Amniotic stem cell (primary cell): ENCODE measurements at places on chromosomes 11 and 22.

DNA sequence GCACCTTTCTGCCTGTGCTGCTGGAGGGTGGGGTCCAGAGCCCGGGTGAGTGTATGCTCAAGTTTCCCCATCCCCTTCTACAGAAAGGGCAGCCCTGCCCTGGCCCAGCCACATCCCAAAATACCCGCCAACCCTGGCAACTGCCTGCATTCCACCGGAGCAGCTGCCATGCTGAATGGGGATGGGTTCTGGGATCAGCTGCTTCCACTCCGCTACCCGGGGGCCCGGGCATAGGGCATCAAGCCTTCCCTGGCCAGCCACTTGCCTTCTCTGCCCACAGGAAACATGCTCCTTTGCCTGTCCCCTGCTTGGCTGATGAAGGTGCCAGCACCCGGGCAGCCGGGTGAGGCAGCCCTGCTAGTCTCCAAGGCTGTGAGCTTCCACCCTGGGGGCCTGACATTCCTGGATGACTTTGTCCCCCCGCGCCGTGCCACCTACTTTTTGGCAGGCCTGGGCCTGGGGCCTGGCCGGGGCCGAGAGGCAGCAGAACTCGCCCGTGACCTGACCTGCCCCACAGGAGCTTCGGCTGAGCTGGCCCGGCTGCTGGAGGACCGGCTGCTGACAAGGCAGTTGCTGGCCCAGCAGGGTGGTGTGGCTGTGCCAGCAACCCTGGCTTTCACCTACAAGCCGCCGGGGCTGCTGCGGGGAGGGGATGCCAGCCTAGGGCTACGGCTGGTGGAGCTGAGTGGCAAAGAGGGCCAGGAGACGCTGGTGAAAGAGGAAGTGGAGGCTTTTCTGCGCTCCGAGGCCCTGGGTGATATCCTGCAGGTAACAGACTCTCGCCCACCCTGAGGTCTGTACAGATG, 3.2 kb downstream of the CARNS1 start:
- no peak for DNase-seq

DNA sequence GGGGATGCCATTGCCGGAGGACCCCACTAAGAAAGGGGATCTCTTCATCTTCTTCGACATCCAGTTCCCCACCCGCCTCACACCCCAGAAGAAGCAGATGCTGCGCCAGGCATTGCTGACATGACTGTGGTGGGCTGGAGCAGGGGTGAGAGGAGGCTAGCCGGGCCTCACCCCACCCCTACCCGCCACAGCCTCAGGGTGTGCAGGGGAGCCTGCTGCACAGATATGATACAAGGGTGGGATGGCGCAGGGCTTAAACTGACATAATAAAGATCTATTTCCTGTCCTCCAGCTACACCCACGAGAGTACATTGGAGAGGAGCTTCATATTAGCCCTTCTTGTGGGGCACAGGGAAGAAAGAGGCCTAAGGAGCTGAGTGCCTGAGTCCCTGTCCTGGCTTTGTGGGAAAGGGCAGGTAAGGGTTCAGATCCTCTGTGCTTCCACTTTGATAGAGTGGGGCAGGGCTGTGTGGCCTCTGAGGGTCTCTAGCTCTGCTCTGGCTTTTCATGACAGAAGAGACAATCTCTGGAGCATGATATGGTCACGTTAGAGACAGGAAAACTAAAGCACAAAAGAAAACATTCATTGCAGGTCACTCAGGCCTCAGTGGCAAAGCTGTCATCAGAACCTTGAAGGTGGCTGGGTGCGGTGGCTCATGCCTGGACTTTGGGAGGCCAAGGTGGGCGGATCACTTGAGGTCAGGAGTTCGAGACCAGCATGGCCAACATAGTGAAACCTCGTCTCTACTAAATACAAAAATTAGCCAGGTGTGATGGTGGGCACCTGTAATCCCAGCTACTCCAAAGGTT, 12.4 kb downstream of the UCP2 start:
- no peak for DNase-seq

DNA sequence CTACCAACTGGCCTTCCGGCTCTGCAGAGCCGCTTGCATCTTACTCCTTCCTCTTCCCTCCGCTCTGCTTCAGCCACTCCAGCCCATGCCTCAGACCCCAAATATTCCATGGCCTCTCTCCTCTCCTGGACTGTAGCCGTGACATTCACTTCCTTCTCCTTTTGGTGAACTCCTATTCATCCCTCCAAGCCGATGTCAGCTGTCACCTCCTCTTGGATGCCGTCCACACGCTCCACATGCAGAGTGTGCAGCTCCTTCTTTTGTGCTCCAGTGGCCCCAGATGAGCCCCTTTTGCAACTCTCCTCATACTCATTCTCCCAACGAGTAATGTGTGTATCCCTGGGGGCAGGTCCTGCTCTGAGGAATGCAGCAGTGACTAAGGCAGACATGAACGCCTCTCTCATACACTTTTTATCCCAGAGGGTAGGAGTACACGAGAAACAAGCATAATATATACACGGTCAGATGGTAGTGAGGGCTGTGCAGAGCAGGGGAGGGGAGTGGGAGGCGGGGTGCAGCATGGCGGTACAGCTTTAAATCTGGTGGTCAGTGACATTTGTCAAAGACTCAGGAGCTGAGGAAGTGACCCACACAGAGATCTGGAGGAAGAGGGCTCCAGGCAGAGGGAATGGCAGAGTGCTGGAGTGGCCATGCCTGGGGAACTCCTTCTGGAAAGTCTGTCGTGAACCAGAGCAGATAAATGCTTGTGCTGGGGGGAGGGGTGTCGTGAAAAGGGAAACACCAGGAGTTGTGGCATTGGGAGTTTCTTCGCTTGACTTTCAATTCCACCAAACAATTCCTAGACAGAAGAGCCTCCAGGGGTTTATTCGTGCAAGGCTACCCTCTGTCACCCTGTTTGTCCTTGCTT, 83.8 kb upstream of the ATXN10 start:
- DNase-seq: no peak

- DNase-seq: no peak
Observed at GRCh38 chr11:120512739-120513435, 1.3 kb downstream of the GRIK4 start.

DNA sequence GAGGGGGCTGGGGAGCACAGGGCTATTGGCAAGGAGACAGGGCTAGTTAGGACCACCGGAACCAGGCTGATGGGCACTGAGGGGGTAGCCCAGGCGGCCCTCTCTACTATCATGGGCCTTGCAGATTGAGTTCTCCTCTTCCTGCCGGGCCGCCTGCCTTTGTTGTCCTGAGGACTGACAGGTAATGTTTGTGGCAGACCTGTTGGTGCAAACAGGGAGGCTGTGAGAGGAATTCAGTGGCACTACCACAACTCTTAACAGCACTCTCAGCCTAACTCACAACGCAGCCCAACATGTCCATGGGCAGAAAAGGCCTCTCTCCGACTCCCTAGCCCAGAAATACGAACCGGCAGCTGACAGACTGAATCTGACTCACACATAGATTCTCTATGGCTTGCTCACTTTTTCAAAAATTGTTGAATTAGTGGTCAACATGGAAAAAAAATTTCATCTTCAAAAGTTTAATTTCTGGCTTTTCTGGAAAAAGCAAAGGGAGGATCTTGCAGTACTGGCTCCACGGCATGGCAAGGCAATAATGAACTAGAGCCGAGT, 11.4 kb downstream of the KCNJ5 start:
- peak; percentile 57 for DNase-seq

DNA sequence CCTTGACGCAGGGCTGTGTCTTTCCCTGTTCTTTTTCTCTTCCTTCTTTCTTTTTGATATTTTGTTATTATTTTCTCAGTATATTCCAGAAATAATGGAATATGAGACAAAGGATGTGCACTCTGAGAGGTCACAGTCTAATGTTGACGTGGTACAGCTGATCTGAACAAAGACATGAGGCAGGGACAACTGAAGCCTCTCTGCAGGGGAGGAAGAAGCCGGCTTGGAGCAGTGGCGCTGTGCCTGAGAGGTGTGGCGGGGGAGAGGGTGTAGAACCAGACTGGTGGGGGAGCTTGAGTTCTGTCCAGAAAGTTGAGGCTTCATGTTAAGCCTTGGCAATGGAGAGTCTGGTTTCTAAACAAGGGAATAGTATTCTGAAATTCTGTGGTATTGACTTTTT, 34.7 kb downstream of the ADAMTS15 start:
- no peak for DNase-seq

- DNase-seq: no peak
Observed at GRCh38 chr11:116353589-116353988, 419.2 kb downstream of the BUD13 start.

DNA sequence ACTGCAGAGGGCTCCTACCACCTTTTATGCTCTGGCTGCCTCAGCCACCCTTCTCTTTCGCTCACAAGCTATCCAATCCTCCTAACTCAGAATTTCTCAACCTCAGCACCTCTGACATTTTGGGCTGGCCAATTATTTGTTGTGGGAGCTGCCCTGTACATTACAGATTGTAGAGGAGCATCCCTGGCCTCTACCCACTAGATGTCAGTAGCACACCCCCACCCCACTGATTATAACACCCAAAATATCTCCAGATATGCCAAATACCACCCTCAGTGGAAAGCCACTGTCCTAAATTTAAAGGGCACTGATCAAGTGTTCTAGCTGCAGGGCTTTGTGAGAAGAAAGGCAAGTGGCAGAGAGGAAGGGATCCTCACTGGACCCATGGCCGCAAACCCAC, 443.1 kb downstream of the SOX6 start:
- no peak for DNase-seq

DNA sequence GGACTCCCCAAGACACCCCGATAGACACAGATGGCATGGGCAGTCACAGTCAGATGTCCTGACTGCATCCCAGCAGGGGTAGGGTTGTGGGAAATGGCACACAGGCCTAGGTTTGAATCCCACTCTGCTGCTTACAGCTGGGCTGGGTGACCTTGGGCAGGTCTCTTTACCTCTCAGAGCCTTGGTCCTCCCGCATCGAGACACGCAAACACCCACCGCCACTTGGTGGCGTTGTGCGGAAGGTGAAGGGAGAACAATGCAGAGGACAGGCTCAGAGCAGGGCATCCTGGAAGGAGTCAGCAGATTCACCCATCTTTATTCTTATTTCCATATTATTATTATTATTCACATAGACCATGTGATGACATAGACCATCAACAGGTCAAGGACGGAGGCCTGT, 140.5 kb downstream of the MIAT start:
- DNase-seq: no peak

DNA sequence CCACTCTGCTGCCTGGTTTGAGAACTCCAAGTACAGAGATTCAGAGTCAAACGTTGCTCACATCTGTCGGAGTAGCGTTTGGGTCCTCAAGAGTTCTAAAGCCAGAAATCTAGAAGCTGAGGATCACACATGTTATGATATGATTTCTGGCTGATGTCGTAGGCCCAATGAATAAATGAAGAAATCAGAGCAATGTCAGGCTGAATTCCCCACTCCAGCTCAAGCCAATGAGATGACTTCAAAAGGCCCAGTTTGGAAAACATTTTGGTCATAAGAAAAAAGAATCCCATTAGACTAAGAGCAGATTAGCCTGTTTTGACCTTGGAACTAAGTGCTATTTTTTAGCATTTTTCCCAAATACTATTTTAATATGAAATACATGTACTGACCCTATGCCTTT, 106.7 kb downstream of the ETS1 start:
- no peak for DNase-seq

DNA sequence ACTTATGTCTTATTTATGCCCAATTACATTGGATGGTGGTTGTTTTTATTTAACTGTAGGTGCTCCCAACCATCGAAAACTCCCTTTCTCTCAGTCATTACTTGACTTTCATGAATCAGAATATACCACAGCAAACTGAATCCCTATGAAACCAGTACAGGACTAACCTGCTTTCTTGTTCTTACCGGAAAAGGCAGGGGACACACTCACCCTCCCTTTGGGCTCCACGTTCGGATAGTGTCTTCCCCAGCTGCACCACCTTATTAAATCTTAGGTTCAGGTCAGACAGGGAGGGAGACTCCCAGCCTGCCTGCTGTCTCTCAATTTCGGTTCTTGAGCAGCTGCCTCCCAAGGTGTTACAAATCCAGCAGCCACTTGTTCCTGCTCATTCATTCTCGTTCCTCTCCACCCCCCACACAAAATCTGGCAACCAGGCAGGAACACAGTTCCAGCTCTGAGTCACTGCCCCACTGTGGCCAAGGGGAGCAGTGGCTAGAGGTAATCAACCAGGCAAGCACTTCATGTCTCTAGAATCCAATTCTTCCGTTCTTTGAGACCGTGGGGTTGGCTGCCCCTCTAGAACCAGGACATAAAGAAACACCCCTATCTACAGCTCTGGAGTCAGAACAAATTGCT, 133.0 kb downstream of the PLEKHA7 start:
- DNase-seq: no peak

DNA sequence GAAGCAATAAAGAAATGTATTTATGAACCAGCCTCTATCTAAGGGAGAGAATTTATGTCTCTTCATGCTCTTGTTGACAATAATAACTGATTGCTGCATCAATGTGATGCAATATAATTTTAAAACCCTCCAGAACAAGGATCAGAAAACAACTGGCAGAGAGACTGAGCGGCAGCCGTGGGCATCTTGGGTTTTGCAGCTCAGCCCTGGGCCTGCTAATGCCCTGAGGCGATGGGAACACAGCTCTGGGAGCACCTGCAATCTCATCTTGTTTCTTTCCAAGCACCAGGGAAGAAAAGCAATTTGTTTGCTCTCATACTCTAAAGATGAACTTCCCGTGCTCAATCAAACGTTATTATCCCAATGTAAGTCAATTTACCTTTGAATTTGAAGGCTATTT, 245.7 kb downstream of the ST3GAL4 start:
- DNase-seq: no peak

DNA sequence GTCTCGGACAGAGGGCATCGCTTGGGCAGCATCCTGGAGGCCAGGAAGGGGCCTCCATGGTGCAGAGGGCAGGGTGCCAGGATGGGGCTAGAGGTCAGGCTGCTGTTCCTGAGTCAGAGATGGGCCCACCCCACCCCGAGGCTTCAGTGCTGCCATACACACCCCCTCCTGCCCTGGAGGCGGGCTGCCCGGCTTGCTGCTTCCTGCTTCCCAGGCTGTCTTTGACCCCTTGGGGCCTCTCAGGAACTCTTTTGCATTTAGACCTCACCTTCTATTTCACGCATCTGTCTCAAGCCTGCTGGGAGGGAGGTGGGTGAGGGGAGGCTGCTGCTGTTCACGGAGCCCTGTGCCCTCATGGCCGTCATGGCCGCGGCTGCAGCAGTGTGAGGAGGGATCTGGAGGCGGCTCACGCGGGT, 6.6 kb upstream of the GRAMD4 start:
- DNase-seq: no peak

- no peak for DNase-seq
Observed at GRCh38 chr11:109784536-109784935, 308.7 kb upstream of the ZC3H12C start.

GRCh38 chr22:45336971-45337431, 27.3 kb downstream of the FAM118A start:
- no peak for DNase-seq

GRCh38 chr11:134751031-134751585, 339.1 kb upstream of the B3GAT1 start:
- DNase-seq: no peak
